ENCODE measurements at places on chromosomes 11 and 22.

DNA sequence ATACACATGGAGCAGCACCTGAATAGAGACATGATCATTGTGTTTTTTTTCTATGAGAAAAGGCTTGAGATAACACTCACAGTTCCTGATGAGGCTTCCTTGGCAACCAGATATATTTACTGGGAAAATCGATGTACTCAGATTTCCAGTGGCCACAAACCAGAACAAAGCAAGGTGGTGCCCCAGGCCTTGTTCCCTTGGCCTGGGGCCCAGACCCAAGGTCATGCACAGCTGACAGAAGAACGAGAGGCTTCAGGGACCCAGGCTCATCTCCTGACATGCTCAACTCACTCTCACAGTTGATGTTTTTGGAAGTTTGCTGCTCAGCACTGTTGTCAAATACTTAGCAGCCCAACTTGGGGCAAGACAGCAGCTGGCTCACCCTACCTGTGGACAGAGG lies 281.8 kb downstream of the NTM start:
- no peak for DNase-seq

- DNase-seq: no peak
Observed at GRCh38 chr11:104432526-104432925, 268.6 kb upstream of the PDGFD start.

DNA sequence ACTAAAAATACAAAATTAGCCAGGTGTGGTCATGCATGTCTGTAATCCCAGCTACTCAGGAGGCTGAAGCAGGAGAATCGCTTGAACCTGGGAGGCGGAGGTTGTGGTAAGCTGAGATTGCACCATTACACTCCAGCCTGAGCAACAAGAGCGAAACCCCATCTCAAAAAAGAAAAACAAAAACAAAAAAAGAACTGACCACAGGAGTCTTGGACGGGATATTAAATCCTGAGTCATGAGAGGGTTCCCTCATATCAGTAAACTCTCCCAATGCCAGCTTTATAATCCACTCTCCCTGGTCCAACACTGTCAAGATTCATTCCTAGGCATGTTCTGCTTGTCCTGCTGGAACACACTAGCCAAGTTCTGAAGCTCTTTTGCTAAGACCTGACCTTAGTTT lies 61.5 kb upstream of the EP300 start:
- DNase-seq: peak; percentile 62

DNA sequence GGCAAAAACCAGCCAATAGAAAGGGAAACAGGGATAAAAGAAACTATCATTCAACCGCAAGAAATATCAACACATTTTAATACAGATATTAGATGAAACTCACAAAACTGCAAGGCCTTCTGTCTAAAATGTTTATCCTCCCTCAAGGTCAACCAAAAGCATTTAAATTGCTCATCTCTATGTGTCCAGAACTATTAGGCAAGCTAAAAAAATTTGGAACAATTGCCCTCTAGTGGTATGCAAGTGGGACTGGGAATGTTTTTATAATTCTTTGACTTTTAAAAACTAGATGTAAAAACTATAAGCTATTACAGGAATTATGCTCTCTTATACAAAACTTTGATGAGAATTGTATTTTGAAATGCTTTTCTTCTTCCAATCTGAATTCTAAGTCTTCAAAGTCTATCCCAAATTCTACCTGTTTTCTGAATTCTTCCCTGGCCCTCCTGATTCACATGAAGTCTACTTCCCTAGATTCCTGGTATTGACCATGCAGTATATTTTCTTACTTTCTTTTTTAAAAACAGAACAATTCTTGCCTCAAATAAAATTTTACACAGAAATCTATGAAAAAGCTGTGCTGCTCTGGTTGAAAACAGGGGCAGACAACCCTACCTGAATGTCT lies 4.9 kb downstream of the CWC15 start:
- DNase-seq: peak; percentile 25

DNA sequence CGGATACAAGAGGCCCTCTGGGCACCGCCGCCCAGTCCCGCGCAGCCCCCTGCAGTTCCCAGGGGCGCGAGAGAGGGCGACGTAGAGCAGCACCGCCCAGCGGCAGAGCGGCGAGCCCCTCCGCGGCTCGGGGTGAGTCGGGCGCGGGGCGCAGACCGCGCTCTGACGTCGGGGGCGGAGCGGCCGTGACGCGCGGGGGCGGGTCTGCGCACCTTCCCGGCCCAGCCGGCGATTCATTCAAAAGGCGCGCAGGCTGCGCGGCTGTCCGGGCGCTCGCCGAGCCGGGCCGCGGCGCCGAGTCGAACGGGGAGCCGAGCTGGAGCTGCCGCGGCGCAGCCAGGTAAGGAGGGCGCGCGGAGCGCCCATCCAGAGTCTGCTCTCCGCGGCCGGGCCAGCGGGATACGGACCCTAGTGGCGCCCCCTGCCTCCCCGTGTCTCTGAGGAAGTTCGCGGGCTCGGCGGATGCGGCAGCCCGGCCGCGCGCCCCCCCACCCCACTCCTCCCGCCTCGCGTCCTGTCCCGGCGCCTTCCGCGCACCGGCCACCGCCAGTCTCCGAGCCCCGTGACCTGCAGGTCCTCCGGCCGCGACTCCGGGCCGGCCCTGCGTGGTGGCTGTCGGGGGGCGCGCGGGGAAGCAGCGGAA lies at the start of gene RELT:
Gene RELT (plus strand): TSS at position 240 of the 643 bp plus-strand sequence. CDS start 12,738 bp downstream, outside the sequence.
- no peak for DNase-seq

GRCh38 chr22:34161431-34162123 lies 241.3 kb upstream of the LARGE1 start:
- DNase-seq: no peak

GRCh38 chr22:49332691-49333090 lies 495.0 kb downstream of the BRD1 start:
- DNase-seq: no peak

- DNase-seq: no peak
Observed at GRCh38 chr11:3121416-3121815, 43.7 kb downstream of the OSBPL5 start.

DNA sequence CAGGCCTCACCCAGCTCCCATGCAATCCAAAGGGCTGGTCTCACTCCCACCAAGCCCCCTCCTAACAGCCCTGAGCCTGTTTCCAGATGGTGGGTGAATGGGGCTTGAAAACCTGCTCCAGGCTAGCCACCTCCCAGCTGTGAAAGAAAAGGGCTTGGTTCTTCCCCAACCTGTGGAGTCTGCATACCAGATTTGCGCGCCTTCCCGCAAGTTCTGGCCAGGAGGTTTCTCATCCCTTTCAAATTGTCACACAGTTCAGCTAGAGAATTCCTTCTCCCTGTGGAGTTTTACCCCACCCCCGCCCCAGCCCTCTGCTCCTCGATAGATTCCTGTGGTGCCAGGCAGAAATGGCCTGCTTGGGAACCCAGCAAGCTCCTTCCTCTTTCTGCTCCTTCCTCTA lies 734.6 kb upstream of the FAT3 start:
- DNase-seq: no peak

- DNase-seq: no peak
Observed at GRCh38 chr11:47991266-47991830, 11.0 kb downstream of the PTPRJ start.

Data from GM04503 (cell line).